ENCODE measurements at places on chromosomes 5 and 9.
A peak's percentile ranks its signal among the peaks of the same experiment; 100 is the strongest.

GRCh38 chr9:108150736-108151586 is 661.4 kb upstream of the KLF4 start:
- no peak for DNase-seq

- DNase-seq, result peak; percentile 1
Measured at GRCh38 chr9:109652971-109653370, 127.0 kb upstream of the PALM2AKAP2 start.

GRCh38 chr9:17929506-17929905 is 350.6 kb downstream of the SH3GL2 start:
- DNase-seq, result no peak

DNA sequence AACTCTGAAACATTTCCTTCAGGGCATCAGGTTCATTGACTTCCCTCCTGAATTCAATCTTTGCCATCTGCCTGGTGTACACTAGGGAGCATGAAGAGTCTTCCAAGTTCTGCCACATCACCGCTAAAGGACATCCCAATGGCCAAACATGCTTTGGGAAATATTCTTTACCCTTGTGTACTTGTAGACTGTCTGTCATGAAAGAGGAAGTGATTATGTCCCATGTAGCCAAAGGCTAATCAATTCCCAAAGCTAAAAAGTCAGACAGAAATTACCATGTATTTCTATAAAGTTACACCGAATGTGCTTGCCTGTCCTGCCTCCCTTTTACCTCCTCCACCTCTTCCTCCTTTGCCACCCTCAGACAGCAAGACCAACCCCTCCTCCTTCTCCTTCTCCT is 28.9 kb upstream of the RECK start:
- no peak for DNase-seq

GRCh38 chr5:41414598-41414997 is 95.8 kb downstream of the PLCXD3 start:
- no peak for DNase-seq

DNA sequence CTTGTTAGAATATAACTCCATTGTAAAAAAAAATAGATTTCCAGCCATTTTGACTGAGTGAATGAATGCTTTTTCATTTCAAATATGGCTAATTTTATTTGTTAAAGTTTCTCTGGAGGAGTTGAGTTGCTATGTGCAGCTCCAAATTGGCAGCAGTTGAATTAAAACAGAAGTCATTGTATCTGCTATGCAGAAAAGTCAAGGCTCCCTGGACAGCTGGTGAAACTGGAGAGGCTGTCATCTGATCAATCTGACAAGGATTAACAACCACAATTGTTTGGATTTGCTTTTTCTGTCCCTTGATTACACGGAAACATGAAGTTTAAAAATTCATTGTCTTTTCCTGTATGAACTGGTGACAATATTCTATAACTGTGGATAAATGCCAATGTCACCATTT is 713.9 kb downstream of the EFNA5 start:
- DNase-seq, result peak; percentile 54

Data from NCI-H82 (cell line).